ENCODE measurements at places on chromosomes 4 and X.
A peak's percentile ranks its signal among the peaks of the same experiment; 100 is the strongest.

GRCh38 chrX:107288676-107289075 is 82.3 kb downstream of the DNAAF6 start:
- no peak for DNase-seq

DNA sequence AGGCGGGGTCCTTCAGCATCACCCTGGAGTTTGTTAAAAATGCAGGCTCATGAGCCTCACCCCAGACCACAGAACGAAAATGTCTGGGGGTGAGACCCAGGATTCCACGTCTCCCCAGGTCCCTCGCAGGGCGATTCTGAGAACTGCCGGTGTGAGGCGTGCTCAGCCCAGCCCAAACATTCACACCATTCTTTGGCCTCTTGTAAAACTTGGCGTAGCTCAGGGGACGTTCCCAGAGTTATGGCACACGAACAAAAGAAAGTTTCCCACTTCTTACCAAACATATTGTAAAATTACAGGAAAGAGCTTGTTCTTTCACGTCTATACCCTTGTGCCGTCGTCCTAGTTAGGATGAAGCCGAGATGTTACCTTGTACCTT is 12.9 kb downstream of the CD99 start:
- no peak for DNase-seq

DNA sequence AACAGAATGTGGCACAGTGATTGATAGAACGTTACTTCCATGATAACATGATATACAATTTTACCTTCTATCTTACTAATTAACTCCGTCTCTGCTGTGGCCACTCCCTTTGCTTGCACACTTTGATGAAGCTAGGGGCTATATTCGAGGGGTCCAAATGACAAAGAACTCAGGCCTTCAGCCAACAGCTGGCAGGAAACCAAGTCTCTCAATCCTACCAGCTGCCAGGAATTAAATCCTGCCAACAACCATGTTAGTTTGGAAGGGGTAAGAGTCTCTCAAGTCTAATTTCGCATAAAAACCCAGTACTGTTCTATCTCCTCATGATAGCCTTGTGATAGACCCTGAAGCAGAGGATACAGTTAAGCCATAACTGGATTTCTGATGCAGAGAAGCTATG is 1122.9 kb upstream of the PCDH10 start:
- DNase-seq, result peak; percentile 54

DNA sequence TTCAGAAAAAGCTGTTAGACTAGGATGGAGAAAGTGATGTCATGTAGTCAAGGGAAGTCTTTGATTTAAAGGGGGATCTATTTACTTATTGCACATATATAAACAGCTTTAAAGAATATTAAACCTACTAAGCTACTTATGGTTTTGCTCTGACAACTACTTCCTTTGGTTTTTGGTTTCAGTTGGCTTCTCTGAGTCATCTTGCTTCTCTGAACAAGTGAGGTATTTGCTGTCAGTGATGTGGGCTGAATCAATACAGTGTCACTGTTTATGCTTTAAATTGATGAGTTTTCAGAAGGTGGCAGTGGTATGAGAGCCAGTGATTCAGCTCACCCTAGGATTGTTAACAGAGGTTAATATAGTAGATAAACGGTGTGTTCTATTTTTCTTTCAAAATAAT is 75.1 kb downstream of the CEP44 start:
- no peak for DNase-seq

- no peak for DNase-seq
Measured at GRCh38 chr4:125111323-125111722, 203.4 kb upstream of the FAT4 start.

GRCh38 chrX:15849555-15849954 is 5.1 kb downstream of the AP1S2 start:
- DNase-seq, result no peak

DNA sequence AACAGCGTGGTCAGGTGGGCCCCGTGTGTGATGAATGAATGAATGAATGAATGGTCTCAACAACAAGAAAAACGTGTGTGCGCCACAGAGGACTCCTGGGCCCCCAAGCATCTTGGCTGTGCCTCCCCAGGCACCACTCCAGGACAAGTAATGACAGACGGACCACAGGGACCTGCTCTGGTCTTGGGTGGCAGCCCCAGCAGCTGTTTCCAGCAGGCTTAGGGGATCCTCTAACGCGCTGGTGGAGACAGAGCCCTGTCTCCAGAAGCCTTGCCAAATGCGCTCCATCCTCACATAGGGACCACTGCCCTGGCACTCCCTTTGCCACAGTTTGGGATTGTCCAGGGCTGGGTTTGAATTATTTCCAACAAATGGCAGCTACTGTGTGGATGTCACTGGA is 39.1 kb downstream of the PSAPL1 start:
- no peak for DNase-seq

- DNase-seq, result no peak
Measured at GRCh38 chr4:76200771-76201231, 12.8 kb downstream of the SCARB2 start.
